Pancreas (tissue), 10 donors: ENCODE measurements at places on chromosomes 1 and 21. TPM values are rescaled to one million over a fixed set of nuclear protein-coding genes. Genes with fewer than 3 reads are reported as not detected.

TRIM46 gene
- total RNA-seq = 0.32 TPM

KCNQ4 gene
- total RNA-seq = 1.7 TPM

CLCA2 gene
- total RNA-seq = not detected

CELA2A gene
- 20,184 TPM for total RNA-seq

BATF3 gene
- total RNA-seq = 0.95 TPM

WLS gene
- 75.3 TPM for total RNA-seq

RGS18 gene
- total RNA-seq = 0.09 TPM

PRKAA2 gene
- 2.0 TPM for total RNA-seq

HNRNPCL1 gene
- not detected for total RNA-seq

SMCP gene
- not detected for total RNA-seq

HYI gene
- 53.4 TPM for total RNA-seq

OPRD1 gene
- total RNA-seq = 0.19 TPM

RYR2 gene
- total RNA-seq = 4.9 TPM

OLIG2 gene
- not detected for total RNA-seq

FAM72C gene
- total RNA-seq = not detected

HSD11B1 gene
- total RNA-seq = 3.7 TPM

RHD gene
- not detected for total RNA-seq

KRTAP10-4 gene
- not detected for total RNA-seq

ANGPTL7 gene
- 0.26 TPM for total RNA-seq

HSPG2 gene
- 50.4 TPM for total RNA-seq
